Myocyte (in vitro differentiated cells): ENCODE measurements at places on chromosomes 1 and 21.

DNA sequence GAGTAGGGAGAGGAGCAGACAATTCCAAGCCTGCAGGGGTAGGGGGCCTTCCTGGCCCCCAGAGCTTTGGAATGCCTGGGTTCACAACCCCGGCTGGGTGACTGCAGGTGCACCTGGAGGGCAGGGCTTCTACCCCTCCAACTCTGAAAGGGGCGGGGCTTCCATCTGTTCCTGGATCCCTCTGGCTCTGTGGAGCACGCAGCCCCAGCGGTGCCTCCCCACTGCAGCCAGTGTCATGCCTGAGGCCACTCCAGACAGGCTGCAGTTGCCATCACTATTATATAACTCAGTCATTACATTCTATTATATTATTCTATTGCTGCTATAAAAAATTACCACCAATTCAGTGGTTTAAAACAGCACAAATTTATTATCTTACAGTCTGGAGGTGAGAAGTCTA is 12.5 kb upstream of the FNBP1L start:
- DNase-seq: no peak

- no peak for DNase-seq
Measured at GRCh38 chr1:232557096-232557495, 72.8 kb downstream of the SIPA1L2 start.

GRCh38 chr1:183970516-183971300 is 66.8 kb downstream of the COLGALT2 start:
- DNase-seq: no peak

DNA sequence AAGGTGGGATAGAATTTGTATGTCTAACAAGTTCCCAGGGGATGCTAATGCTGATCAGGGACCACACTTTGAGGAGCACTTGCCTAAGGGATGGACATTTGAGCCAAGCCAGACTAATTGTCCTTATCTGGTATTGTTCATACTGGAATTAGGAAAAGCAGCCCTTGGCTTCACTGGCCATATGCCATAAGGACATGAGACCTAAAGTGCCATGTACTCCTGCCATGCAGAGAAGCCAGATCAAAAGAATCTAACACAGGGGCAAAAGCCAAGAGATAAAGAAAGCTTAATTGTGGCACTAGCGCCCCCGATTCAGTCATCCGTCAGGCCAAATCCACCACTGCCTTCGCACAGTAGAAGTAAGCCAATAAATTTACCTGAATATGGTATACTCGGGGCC is 45.7 kb downstream of the RNF11 start:
- DNase-seq: no peak

GRCh38 chr1:154935749-154936554 is 567 bp downstream of the PMVK start:
- DNase-seq: no peak

- no peak for DNase-seq
Measured at GRCh38 chr1:209505044-209505443, 78.5 kb upstream of the CAMK1G start.

GRCh38 chr1:203743091-203743571 is 21.9 kb upstream of the LAX1 start:
- DNase-seq: peak; percentile 79

DNA sequence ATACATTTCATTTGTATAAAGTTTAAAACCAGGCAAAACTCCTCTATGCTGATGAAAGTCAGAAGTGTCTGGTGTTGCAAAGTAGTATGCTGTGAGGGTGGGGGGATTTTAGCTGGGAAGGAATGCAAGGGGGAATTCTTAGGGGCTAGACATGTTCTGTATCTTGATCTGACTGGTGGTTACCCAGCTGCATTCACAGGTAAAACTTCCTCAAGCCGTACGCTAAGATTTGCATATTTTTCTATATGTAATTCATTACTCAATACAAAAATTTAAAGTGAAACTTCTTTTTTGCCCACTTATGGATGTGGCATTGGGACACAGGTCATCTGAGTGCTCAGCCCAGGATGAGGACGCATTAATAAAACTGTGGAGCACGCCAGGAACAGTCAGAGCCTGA is 323.3 kb downstream of the PAPPA2 start:
- DNase-seq: no peak

DNA sequence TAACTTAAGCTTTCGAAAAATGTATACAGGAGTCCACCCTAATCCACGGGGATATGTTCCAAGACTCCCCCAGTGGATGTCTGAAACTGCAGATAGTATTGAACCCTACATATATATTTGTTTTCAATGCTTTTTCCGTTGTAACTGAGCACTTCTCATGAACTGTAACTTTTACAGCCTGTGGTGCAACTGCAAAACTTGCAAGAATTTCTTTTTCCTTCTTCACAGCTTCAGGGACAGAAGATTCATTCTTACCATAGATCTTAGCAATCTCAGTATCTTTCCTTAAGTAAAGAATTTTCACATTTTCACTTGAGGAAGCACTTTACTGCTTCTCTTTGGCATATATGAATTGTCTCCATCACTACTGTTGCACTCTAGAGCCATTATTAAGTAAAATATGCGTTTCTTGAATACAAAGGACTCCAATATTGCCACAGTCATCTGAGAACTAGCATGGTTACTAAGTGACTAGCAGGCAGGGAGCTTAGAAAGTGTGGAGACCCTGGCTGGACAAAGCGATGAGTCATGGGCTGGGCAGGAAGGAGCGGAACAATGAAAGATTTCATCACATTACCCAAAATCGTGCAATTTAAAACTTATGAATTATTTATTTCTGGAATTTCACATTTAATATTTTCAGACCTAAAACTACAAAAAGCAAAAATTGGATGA is 14.1 kb downstream of the DPYD start:
- DNase-seq: peak; percentile 77
